Globus pallidus (tissue), 1 donor: ENCODE measurements at places on chromosomes 12 and 14.

- DNase-seq: peak; percentile 75
Measured at GRCh38 chr14:22391908-22392565, 197.0 kb downstream of the DAD1 start.

- peak; percentile 24 for DNase-seq
Measured at GRCh38 chr12:130281153-130281799, 56.4 kb upstream of the PIWIL1 start.

DNA sequence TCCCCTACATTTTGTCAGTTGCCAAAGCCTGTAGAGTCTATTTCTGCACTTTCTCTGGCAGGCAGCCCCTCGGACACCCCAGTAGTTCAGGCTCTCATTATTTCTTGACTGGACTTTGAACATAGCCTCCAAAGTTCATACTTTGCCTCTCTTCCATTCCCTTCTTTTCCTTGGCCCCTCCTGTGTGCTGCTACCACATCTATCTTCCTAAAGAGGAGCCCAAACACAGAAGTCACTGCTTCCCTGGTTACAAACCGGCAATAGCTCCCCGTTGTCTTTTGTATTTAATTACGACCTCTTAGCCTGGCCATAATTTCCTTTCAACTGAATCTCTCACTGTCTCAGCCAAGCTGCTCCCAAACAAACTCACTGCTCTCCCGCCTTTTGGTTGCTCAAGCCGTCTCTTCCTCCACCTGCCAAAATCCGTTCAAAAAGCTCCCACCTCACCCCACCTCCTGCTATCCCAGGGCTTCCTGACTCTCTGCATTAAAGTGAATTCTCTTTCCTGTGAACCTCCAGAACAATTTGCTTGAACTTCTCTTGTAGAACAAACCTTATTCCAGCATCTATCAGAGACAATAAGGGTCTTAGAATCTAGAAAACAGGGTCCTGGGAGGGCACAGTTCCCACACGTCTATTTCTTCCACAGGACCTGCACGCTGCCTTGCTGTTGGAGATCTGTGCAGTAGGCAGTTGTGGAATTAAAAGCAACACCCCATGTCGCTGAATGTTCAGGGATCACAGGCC is 46.9 kb downstream of the PRMT8 start:
- no peak for DNase-seq

GRCh38 chr12:31570880-31571279 is 20.1 kb downstream of the DENND5B start:
- DNase-seq: no peak

GRCh38 chr12:49039421-49040363 is 20.9 kb downstream of the KMT2D start:
- no peak for DNase-seq

DNA sequence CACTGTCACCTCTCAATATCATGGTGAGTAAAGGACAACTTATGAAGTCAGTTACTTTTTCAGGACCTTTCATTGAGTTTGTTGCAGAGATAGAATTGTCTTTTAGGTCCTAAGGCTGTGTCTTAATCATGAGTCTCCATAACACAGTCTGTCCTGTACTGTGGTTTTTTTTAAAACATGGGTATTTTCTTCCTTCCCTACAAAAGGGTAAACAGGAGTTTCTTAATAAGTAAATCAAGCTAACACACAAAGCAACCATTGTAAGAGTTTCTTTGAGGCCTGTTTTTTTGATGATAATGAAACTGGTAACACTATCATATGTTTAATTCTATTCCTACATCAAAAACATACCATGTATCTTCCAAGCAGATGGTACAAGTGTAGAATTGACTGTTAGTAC is 101.4 kb downstream of the PLEKHA5 start:
- no peak for DNase-seq

GRCh38 chr12:85422762-85423161 is 142.7 kb downstream of the ALX1 start:
- no peak for DNase-seq

GRCh38 chr12:111409403-111409779 is 3.7 kb downstream of the SH2B3 start:
- no peak for DNase-seq

GRCh38 chr14:100858838-100859220 is 32.9 kb downstream of the MEG3 start:
- DNase-seq: no peak

DNA sequence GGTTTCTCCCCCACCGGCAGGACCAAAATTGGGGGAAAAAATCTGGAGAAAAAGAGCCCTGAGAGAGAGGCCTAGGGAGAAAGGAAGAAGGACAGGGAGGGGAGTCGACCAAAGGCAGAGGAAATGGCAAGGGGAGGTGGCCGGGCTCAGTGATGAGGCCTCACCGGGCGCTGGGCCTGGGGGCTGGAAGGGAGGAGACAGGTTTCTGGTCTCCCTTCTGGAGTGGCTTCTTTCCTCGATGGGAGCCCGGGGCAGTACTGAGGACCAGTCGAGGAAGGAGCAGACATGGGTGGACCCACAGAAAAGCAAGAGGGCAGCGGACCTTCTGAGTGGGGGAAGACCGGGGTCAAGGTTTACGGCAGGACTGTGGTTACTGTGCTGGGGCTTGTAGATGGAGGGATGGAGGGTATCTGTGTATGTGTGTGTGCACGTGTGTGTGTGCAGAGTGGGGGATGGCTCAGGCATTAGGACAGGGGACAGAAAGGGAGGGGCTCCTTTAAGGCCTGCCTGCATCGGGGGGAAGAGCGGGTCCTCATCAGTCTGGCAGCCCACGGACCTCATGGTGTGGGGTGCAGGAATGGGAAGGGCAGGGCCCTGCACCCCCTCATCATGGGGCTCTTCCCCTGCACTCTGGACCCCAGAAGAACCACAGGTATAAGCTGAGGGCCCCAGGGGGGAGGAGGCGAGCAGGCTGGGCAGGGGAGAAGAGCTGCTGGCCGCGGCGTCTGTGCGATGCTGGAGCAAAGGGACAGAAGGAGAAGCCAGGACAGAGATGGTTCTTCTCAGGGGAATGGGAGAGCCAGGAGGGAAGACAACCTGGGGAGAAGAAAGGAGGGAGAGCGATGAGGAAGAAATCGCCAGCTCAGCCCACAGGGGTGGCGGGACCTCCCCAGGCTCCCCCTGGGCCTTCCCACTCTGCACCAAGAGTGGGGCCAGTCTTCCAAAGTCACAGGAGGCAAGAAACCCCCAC is 15.1 kb upstream of the RPLP0 start:
- DNase-seq: no peak

DNA sequence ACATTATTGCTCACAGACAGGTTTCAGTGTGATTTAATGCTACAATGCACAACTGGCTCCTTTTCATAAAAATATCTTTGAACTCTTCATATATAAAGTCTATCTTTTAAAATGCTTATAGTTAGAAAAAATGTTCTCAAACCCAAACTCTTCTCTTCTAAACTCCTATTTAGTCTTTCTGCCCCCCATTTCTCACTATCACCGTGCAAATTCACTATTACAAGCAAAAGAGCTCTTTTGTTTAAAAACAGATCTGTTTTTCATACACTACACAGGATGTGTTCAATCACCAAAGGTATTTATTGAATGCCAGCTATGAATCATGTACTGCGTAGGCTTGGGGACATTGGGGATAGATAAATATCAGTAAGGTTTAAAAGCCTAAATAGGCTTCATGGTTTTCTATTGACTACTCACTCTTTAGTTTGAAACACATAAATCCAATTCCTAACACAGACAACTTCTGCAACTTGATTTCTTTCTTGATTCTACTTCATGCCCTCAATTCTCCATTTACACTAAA is 692.3 kb downstream of the C12orf50 start:
- DNase-seq: no peak

DNA sequence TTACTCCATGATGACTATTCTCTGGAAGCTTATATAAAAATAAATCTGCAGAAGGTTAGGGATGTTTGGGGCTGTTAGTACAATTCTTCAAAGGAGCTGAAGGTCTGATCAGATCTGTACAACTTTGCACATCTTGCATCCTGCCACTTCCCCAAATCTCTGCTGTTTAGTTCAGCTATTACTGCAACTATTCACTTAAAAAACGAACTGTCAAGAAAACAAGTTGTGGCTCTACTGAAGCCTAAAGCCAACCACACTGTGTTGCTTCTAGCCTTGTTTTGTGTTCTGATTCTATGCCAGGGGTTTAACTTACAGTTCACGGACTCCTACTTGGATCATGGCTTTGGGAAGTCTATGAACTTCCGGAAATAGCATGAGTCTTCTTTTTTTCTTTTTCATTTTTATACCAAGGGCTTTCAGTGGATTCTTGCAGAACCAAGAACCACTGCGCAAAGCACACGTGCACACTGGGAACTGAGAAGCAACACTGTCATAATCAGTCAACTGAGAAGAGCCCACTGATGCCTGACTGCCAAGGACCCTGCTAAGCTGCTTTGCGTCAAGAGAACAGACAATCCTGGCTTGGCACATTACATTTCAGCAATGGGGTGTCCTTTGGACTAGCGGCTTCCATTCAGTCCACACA is 66.3 kb upstream of the EEA1 start:
- no peak for DNase-seq

GRCh38 chr12:25368557-25368956 is 117.8 kb upstream of the KRAS start:
- DNase-seq: no peak

- DNase-seq: no peak
Measured at GRCh38 chr12:121943926-121944325, 25.5 kb downstream of the CFAP251 start.

GRCh38 chr12:113165521-113166450 is 16.3 kb downstream of the CFAP73 start:
- no peak for DNase-seq

GRCh38 chr14:21974741-21975140 is 301.1 kb upstream of the OR4E1 start:
- no peak for DNase-seq

- no peak for DNase-seq
Measured at GRCh38 chr12:57323416-57323815, 72.4 kb upstream of the STAC3 start.

- no peak for DNase-seq
Measured at GRCh38 chr12:15928346-15928745, 17.2 kb downstream of the DERA start.

- DNase-seq: no peak
Measured at GRCh38 chr14:53879022-53879686, 77.5 kb downstream of the BMP4 start.

DNA sequence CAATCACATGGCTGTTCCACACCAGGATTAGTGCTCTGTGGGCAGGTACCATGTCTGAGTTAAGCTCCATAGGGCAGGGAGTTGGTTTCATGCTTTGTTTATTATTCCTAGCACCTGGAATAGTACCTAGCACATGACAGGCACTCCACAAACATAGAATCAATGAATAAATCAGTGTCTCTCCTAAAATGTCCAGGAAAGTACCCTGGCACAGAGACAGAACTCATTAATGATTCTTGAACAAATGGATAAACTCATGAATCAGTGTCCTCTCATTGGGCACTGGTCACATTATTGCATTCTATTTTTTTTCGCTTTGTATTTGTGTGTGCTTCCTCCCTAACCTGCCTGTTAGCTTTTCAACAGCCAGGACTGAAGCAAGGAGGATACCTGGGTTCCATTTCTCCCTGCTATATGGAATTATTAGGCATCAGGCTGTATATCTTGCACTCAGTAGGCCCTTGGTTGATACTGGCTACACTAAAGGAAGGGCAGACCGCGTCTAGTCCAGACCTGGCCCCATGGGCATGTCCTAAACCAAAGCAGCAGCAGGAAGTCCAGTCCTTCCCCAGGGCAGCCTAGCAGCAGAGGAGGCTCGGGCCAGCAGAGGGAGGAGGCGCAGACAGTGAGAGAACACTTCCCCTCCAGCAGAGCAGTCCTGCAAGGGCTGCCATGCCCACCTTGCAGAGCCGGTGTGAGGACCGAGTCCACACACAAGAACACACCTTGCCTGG is 18.4 kb downstream of the HDAC7 start:
- DNase-seq: no peak

- no peak for DNase-seq
Measured at GRCh38 chr14:105738638-105739037, 212.3 kb downstream of the TMEM121 start.

GRCh38 chr14:52079239-52079959 is 10.5 kb upstream of the NID2 start:
- no peak for DNase-seq

GRCh38 chr14:75295061-75295461 is 16.4 kb downstream of the FOS start:
- peak; percentile 56 for DNase-seq

DNA sequence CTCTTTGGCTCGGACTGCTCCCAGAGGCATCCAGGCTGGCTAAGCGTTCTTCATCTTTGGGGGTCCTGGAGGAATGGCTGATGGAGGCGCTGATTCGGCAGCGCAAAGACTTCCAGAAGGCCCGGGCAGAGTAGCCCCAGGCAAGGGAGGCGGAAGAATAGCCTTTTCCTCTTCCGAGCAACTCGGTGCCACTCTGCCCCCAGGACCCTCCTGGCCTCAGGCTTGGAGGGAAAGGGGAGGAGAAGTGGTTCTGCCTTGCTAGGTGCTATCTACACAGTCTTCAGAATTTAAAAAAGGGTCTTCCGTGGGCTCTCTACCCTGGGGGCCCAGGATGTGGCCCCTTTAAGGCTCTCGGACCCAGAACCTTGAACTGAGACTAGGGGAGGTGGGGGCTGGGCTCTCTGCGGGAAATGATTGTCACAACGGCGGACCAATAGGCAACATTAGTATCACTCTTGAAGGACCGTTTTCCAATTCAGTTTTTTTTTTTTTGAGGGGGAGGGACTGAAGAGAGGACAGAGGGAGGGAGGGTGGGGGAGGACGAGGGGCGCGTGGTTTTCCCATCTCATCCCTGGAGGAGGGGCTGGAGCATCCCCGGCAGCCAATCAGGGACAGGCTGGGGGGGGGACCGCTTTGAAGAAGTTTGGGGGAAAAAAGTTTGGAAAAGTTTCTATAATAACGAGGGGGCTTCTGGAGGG is at the start of gene NFATC4:
TSS of gene NFATC4 (plus strand) at position 671 of the 698 bp plus-strand sequence. CDS start 157 bp downstream, outside the sequence.
- peak; percentile 34 for DNase-seq

DNA sequence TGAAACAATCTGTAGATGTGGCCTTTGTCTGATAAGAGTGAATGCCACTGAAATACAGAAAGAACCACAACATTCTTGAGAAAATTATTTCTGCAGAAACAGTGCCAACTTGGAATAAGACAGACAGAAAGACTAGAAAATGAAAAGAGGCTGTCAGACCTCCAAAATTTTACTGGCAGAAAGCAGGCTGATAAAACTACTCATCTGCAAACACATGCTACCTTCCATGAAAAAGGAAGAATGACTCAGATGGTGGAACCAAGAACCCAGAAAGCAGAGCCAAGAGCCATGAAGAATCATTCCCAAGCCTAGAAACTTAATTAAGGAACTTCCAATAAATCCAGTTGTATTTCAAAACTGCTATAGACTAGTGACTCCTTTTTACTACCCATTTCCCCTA is 31.9 kb upstream of the OSBPL8 start:
- DNase-seq: no peak

DNA sequence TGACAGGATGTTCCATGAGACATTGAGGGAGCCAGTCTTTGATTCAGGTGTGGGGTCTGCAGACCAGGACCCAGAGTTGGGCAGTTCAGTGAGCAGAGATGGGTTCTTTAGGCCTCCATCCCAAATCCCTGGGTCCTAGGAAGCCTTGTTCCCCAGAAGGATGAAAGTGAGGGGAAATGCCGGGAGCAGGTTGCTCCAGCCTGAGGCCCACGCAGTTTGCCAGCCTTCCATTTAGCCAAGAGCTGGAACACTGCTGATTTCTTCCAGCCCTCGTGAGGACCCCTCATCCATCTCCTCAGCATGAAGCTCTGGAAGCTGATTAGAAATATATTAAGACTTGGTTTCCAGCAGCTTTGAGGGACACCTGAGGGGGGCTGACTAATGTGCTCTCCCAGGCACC is 12.1 kb downstream of the C14orf132 start:
- no peak for DNase-seq

GRCh38 chr12:114678718-114679117 is 5.3 kb downstream of the TBX3 start:
- no peak for DNase-seq

GRCh38 chr14:23339506-23340268 is 13.0 kb downstream of the SLC22A17 start:
- DNase-seq: no peak
